ENCODE measurements at places on chromosomes 2 and 18.
A peak's percentile ranks its signal among the peaks of the same experiment; 100 is the strongest.

- no peak for DNase-seq
Measured at GRCh38 chr18:44130376-44130942, 550.2 kb upstream of the SETBP1 start.

GRCh38 chr18:43578706-43579105, 301.4 kb upstream of the SYT4 start:
- DNase-seq: no peak

DNA sequence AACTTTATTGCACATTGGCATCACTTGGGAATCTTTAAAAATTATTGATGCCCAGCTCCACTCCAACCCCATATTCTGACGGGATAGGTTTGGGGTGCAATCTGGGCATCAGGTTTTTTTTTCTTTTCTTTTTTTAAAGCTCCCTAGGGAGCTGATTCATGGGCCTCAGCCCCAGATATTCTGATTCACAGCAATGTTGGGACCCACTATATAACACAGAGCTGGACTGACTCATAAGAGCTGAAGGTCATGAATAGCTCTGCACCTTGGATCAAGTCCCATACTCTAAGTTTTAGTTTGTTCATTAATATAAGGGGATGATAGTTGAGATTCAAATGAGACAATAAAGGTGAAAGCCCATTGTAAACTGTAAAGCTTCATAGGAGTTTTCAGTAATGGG, 191.1 kb upstream of the REV1 start:
- DNase-seq: no peak

GRCh38 chr2:70931376-70932000, 4.2 kb upstream of the ATP6V1B1 start:
- DNase-seq: no peak

DNA sequence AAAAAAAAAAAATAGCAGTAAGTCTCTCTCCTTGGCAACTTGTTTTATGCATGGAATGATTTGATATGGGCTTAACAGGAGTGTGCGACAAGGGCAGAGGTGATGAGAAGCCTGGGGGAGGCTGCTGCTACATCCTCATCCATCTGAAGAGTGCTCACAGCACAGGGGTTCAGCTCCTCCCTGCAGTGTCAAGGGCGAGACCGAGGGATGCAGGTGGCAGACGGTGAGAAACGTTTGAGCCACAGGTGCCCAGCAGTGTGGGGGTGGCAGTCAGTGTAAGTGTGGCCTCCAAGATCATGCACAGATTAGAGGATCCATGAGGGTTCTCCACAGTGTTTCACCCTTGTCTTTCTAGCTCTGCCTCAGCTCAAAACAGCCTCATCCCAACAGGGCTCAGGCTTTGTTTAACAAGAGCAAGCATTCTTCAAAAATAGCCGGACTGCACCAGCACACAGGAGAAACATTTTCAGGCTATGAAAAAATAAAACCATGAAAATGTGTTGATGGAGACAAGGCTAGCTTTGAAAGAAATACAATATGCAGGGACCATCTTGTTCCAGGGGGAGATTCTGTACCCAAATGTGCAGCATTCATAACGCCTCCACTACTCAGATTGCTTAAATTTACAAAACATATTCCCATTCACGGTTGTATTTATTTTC, 324.5 kb upstream of the MYT1L start:
- DNase-seq: no peak

- no peak for DNase-seq
Measured at GRCh38 chr2:135072125-135072997, 20.3 kb downstream of the RAB3GAP1 start.

DNA sequence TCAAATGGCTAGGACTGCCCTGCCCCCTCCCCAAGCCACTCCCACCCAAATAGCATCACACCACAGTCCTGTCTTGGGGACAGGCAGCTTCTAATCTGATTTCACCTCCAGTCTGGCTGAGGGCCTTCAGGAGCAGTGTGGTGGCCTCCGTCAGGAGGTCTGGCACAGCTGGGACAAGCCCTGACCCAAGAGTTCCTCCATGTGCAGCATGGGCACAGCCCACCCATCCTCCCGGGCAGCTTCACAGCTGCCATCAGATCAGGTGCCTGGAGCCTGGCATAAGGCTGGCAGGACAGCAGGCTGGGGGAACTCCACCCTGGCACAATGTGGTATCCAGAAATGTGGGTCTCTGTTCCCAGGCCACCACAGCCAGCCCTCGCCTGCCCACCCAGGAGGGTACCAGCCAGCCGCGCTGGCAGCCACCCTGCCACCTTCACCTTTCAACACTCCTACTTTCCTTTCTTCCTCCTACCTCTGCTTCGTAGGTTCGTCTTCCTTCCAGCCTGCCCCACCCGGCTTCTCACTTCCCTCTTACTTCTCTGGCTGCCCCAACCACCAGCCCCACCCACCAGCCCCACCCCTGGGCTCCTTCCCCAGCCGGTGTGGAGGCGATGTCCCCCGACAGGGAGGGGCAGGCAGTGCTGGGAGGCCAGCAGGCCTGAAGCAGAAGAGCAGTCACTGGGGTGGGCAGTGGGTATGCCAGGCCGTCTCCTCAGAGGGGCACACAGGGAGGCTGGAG, at the start of gene CAPG:
Gene CAPG (minus strand): TSS at position 522 of the 739 bp plus-strand sequence. CDS start 8,221 bp downstream, outside the sequence.
- DNase-seq: peak; percentile 51

GRCh38 chr2:24971536-24972314, at the start of gene DNAJC27:
DNAJC27 (minus strand) TSS chr2:24971955; CDS start chr2:24971904, 51 bp downstream.
- peak; percentile 97 for DNase-seq

Data from activated naive CD4-positive, alpha-beta T cell treated with Interleukin-2 at 50 U/mL for 16 hours (primary cell).